ENCODE measurements at places on chromosomes 12 and 14.
A peak's percentile ranks its signal among the peaks of the same experiment; 100 is the strongest.

- no peak for DNase-seq
Measured at GRCh38 chr12:21546716-21547115, 20.6 kb downstream of the SPX start.

GRCh38 chr14:20440882-20441281 lies 4.9 kb upstream of the KLHL33 start:
- peak; percentile 30 for DNase-seq

GRCh38 chr14:101201535-101202151 lies 298.1 kb upstream of the RTL1 start:
- no peak for DNase-seq

DNA sequence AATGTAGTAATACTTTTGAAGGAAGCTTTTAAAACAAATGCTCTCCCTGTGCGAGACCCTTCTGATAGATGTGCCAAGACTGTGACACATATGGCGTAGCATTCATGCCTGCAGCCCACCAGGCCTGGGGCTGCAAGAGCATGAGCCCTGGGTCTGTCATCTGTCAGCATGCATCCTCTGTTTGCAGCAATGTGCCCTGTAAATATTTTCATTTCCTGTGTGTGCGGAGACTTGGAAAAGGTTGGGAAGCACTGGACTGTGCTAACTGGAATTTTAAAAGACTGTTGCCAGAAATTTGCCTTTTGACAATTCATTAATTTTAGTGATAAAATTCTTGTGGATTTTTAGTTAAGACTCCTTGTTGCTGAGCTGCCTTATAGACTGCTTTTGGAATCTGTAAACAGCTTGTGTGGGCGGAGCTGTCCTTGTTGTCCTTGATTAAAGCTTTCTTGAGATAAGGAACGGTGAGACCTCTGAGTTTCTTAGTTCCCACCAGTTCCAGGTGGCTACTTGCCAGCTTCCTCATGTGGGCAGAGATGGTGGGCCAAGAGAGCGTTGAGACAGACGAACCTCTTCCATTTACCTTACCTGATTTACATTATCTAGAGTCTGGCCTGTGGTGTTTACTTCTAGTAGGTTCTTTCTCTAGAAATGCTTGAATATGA lies 23.4 kb downstream of the MARK3 start:
- DNase-seq = no peak

DNA sequence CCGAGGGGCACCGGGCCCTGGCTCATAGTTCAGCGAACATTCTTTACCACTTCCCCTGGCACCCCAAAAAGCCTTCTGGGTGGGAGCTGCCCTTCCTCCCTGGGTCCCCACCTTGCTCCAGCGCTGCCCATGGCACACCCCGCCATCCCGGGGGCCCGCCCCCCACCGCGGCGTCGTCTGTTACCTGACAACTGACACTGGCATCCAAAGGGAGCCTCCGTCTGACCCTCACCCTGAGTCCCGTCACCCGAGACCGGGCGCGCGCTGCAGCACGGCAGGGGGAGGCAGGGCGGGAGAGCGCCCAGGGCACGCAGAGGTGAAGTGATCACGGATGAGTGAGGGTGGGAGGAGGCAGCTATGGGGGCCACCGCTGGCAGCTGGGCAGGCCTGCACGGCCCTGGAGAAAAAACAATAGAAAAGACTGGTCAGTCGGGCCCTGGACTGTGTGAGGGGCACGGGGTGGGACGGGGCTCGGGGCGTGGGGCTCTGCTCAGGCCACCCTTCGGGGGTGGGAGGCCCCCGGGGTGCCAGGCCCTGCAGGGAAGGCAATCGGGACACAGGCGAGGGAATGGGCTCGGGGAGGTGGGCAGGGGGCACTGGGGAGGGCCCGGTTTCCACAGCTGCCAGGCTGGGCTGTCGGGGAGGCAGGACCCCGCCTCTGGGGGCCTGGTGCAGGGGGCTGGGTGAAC lies 40.7 kb downstream of the BCL11B start:
- no peak for DNase-seq

GRCh38 chr14:22852940-22853767 lies 16.8 kb downstream of the MMP14 start:
- DNase-seq = peak; percentile 80

DNA sequence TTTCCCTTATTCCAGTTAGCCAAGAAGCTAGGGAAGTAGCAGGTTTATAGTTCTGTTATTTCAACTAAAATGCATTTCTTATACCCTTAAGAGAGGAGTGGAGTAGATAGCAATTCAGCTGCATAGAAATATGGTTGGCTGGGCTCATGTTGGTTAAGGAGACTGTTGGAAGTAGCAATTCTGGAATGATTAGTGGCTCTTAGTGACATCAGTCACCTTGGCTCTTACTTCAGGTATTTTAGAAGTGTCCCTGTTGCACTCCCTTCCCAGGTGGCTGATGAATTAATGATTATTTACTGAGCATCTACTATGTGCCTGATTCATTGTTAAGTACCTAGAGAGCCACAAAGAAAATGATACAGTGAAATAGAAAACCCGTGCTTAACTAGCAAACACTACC lies 128.1 kb downstream of the MGST1 start:
- DNase-seq = no peak

DNA sequence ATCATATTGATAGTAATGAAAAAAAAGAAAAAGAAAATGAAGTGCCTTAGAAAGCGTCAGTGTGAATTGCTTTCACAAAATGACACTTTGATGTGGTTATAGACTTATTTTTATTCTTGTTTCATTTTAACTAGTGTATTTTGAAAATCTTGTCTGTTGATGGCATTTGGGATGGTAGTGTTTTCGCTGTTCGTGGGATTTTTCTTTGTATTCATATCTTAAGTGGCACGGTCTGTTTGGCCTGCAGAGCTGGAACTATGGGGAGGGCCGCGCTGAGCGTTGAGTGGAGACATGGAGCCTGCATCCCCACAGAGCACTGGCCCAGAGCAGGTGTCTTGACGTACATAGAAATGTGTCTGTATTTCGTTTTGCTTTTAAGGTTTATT lies 61.6 kb downstream of the WDR20 start:
- DNase-seq = no peak

DNA sequence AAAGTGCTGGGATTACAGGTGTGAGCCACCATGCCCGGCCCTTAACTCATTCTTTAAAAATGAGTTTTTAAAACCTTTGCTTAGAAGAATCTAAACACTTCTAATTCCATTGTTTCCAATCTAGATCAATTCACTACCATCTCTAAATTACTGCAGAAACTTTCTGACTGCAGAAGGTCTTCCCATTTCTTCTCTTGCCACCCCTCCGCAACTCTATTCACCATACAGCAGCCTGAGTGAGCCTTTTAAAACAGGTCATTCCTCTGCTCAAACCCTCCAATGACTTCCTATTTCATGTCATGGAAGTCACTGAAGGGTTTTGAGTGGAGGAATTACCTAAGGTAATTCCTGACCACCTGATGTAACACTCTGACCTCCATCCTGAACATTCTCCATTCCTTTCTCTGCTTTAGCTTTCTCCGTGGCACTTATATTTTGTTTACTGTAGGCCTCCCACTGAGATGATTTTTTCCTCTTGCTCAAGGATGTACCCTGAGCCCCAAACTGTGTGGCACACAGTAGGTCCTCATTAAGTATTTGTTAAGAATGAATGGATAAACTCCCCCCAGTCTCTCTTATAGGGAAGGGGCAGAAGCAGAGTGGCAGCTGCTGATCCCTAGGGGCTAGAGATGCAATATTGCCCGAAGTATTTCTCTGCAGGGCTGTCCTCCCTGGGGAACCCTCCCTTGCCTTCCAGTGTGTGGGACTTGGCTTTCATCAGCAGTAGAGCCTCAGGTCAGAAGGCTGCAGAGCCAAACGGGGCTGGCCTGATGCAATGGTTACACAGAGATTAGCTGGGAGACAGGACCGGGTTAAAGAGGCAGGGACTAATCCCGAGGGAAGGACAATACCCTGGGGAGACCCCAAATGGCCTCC lies 1.2 kb downstream of the DDIT3 start:
- peak; percentile 51 for DNase-seq

DNA sequence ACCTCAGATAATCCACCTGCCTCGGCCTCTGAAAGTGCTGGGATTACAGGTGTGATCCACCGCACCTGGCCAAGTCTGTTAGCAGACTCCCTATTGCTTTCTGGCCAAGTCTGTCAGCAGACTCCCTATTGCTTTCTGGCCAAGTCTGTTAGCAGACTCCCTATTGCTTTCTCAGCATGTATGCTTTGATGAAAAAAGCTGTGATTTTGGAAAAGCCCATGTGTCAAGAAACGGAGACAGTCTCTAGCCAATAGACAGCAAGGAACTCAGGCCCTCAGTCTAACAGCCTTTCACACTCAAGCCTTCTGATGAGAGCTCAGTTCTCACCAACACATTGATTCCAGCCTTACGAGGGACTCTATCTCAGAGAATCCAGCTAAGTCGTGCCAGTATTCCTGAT lies 158.8 kb upstream of the KRR1 start:
- DNase-seq = no peak

Measured in HL-60 (cell line).